DMS153 (cell line): ENCODE measurements at places on chromosomes 12 and 14.

DNA sequence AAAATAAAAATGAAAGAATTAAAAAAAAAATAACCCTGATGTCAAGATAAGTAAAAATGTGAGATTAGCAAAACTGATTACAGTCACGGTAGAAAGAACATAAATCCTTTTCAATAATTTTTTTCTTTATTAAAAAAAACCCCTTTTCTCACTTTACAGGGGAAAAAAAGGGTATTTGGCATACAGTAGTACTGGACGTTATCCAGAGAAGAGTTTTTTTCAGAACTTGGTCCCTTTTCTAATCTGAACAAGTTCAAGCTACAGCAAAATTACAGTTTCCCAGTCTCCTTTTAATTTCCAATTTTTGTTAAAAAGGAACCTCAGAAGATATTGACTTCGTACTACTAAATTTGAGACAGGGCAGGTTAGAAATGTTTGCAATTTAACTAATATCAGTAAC is 134.7 kb upstream of the DCN start:
- no peak for DNase-seq

GRCh38 chr12:71270057-71270456 is 112.3 kb upstream of the TSPAN8 start:
- DNase-seq = no peak

DNA sequence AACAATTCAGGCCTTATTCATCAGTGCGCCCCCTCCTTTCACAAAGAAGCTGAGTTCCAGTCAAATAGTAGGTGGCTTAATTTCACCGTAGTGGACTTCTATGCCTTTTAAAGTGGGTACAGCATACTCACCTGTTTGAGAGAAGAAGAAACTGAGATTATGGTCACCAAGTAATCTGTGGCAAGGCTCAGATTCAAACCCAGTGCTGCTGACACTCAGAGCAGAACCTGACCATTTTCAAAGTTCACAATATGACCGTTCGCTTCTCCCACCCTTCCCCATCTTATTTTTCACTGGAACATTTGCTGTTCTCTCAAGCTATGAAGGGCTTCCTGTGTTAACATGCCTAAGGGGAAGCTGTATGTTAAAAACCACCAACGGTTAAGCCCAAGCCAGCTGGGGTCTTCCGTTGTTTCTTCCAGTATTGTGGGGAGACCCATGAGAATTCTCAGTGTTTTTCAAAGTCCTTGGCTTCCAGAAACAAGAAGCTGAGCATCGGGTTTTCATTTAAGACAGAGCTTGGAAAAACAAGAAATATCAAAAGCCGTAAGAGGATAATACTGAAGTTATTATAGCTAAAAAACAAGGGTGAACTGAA is 6.1 kb upstream of the PSMA6 start:
- no peak for DNase-seq

GRCh38 chr12:37547611-37548010 is 769.0 kb upstream of the ALG10B start:
- DNase-seq = no peak

DNA sequence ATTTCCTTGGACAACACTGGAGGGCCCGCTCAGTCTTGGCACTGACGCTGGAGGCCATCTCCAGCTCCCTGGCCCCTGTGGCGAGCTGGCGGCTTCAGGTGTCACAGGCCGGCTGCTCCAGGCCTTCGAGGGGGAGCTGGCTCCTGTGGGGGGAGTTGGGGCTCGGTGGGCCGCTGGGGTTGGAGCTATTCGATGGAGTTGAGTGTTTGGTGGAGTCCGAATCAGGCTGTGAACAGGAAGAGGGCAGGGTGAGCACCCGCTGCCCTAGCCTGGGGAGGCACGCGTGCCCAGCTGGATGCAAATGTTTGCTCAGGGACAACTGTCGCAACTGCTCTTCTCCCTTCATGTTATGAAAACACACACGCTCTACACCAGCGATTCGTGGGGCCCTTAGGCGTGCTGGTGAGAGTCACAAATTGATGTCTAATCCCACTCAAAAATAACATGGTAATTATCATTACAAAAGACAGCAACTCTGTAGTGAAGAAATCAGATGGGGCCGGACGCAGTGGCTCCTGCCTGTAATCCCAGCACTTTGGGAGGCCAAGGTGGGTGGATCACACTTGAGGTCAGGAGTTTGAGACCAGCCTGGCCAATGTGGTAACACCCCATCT is 11.3 kb downstream of the AMN start:
- DNase-seq = no peak

DNA sequence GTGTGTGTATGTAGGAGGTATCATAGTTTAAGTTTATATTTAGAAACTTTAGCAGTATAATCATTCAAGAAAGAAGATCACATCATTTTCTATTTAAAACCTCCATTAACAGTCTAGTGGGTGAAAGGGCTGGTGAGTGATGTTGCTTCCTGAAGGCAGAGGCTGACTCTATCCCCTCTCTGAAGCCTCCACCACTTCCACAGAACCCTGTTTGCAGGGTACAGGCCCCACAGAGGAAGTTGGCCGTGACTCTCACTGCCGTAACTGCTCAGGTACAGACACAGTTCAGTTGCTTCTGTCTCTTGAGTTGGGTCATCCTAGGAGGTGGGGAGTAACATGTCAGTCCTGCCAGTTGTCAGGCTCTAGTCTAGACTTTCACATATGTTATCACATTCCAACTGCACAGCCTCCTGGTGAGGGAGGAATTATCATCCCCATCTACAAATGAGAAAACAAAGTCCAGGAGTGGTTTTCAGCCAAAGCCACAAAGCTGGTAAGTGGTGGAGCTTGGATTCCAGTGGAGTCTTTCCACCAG is 31.5 kb downstream of the CFL2 start:
- DNase-seq = no peak

GRCh38 chr12:1329784-1330476 is 264.5 kb downstream of the FBXL14 start:
- DNase-seq = no peak
